NCI-H510A treated with DMSO at 0.1 percent for 48 hours (cell line): ENCODE measurements at places on chromosomes 4 and X.

DNA sequence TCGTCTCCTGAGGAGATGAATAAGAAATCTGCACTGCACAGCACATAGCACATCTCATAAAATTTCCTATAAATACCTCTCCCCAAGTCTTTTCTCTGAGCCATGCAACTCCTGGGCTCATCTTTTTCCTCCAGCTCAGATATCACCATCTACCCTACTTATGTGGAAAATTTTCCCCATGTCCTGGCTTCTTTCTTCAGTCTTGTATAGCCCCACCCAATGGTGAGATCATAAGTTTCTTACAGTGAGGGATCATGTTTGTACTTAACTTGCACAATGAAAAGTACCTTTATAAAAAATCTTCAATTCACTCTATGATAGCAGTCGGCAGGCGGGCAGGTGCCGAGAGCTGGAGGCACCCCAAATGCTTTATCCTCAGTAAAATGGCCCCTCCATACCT is 198.6 kb upstream of the S100G start:
- no peak for DNase-seq

DNA sequence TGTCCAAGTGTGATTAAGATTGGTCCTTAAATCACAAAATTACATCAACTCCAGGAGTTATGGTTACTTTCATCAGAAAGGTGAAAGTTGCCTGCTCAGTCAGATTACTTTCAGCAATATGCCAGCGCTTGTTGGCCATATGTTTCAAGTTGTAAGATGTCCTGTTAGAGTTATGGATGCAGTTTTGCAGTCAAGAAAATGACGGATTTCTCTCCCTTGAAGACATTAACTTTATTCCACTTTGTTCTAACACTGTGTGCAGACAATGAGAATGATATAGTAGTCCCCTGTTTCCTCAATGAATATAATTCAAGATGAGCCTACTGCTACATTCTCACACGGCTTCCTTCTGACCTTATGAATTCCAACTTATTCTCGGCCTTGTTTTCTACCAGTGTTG is 295.0 kb upstream of the ADGRL3 start:
- DNase-seq = no peak

DNA sequence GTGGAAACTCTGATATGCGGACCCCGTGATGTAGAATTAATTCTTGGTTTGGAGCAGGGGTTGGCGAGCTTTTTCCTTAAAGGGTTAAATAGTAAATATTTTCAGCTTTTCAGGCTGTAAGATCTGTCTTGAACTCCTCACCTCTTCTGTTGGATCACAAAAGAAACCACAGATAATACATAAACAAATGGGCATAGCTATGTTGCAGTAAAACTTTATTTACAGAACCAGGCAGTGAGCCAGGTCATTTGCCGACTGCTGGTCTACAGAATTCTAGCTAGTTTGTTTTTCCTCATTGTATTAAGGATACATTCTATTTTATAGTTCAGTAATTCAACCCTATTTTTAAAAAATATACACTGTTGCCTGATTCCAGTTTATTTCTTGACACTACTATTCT is 116.6 kb downstream of the PAPSS1 start:
- DNase-seq = no peak

GRCh38 chr4:10743357-10743756 is 58.8 kb upstream of the CLNK start:
- no peak for DNase-seq

DNA sequence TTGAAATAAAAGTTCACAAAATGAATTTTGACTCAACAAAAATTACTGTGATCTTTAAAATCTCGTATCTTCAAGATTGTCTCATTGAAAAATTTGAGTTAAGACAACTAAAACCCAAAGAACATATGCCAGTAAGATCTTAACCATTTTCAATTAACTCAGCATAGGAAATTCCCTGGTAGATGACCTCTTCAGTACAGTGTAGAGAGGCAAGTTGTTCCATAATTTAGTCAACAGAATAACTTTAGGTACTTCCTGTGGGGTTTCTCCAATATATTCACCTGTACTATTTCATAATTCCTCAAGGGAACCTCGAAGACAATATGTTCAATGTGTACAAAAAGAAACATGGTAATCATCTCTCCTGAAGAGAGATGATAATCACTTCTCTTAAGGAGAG is 145.3 kb downstream of the COL25A1 start:
- DNase-seq = no peak

GRCh38 chr4:170770664-170771063 is 680.9 kb upstream of the AADAT start:
- no peak for DNase-seq

DNA sequence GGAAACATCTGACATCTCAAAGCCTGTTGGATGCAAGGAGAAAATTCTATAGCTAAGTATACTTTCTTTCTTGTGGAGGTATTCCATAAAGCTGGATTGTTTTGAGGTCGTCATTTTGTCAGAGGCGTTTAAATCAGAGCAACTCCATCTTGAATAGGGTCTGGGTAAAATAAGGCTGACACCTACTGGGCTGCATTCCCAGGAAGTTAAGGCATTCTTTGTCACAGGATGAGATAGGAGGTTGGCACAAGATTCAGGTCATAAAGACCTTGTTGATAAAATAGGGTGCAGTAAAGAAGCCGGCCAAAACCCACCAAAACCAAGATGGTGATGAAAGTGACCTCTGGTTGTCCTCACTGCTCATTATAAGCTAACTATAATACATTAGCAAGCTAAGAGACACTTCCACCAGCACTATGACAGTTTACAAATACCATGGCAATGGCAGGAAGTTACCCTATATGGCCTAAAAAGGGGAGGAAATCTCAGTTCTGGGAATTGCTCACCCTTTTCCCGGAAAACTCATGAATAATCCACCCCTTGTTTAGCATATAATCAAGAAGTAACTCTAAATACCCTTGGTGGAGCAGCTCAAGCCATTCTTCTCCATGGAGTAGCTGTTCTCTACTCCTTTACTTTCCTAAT is 11.9 kb downstream of the HSD17B13 start:
- no peak for DNase-seq

GRCh38 chr4:15420642-15421041 is 7.2 kb upstream of the C1QTNF7 start:
- DNase-seq = no peak

DNA sequence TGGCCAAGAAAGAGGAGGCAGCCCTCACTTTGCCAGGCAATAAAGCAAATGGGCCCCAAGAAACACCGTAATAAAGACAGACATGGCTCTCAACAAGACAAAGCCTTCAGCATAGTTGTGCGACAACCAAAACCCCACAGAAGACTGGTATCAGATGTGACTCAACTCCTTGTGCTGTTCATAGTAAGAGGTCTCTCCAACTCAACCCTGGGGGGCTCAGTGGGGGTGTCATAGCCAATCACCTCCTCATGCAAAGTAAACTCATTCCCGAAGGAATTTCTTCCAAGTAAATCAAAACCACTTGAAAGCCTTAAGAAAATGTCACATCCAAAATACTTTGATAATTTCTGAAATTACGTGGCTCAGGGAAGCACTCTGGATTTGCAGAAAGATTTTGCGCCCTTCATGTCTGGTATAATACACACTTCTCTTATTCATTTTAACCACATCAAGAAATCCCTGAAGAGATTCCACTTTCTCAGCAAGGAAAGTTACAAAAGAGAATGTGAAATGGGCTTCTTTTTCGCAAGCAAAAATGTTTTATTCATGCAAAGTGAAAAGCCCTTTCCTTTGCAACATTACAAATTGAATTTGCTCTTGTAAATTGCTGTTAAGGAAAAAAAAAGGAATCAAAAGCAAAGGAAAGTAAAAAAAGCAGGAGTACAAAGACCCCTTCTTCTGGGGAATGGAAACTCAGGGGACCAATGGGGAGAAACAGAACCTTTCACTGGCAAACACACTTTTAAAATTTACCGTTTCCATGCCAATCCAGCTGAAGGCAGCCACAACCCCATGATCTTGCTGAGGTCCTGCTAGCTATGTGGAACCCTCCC is 137.4 kb downstream of the NSUN7 start:
- DNase-seq = no peak

DNA sequence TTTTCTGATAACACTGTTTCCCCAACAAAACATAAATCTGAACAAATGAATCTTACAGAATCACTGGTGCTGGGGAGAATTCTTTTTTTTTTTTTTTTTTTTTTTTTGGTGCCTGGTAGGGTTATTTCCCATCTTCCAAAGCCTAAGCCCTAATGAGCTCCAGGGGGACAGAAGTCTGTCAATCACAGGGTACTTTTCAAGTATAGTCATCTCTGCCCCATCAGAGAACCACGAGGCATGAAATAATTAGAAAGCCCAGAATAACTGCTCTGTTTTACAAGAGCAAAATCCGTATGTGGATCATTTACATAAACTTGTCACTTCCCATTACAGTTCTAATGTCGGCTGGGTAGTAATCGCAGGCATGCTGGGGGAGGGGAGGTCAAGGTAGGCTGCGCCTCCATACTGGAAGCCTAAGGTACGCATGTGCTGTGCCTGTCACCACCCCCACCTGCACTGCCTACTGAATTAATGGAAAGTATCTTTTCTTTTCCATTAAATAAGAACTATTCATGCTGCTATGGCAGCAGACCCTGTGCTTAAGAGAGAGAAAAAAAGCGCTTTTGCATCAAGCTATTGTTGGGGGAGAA is 164.7 kb upstream of the LEF1 start:
- DNase-seq = no peak

GRCh38 chrX:723781-724180 is 93.2 kb downstream of the SHOX start:
- no peak for DNase-seq

- no peak for DNase-seq
Measured at GRCh38 chr4:140856621-140857062, 100.5 kb upstream of the TBC1D9 start.

DNA sequence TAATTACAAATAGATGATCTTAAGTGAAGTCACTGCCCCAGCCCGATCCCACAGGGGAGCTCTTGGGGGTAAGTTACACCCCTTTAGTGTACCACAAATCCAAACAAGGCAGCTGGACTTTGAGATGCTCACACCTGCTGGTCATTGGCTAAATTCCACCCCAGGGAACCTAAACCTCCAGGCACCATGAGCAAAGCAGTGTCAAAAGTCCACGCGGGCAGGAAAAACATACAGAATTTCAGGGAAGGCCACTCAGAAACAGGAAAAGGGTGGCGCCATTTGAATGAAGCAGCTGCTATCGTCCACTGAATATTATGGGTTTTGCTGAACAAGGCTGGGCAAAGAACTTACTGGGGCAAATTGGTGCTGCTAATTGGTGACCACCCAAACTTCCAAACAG is 30.9 kb downstream of the SUPT20HL1 start:
- no peak for DNase-seq

- peak; percentile 88 for DNase-seq
Measured at GRCh38 chrX:16882702-16883486, 12.7 kb upstream of the RBBP7 start.

- DNase-seq = no peak
Measured at GRCh38 chr4:96355414-96355813, 515.5 kb downstream of the PDHA2 start.

DNA sequence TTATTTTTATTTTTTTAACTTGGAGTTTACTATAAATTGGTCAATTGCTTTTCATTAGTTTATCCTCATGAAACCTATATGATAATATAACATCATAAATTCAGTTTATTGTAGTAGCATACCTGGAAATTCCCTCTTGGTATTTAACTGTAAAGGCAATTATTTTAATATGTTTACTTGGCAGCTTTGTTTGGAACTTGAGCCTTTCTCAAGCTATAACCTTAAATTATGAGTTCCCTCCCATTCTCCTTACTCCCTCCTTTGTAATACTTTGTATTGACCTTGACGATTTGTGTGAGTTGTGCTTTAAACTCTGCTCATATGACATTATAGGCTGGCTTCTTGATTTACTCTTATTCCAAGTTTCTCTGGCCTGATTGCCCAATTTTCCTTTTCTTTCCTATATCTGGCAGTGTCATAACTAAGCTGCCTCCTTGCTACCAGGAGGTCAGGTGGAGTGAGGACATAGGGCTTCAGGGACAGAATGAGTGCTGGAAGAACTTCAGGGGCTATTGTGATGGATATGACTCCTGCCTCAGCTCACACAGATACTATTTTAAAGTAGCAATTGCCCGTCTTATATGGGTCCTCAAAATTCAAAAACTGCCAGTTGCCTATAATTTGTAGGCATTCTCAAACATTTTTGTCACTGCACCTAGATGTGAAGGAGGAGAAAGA is 77.7 kb downstream of the RAP1GDS1 start:
- DNase-seq = no peak

DNA sequence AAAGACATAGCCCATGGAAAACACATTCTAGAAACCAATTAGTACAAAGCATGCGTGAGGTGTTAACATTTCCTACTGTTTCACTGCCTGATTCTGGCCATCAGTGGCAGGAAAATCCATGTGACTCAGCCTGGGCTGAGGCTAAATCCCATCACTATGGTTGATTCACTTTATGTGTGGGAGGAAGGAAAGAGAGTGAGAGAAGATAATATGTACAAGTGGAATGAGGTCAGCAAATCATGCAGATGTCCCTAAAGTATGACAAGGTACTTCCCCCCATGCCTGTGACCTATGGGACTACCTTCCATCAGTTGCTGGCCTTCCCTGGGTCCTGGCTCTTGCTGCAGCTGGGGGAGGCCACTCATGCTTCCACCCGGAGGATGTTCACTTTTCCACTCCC is 64.2 kb upstream of the MAP3K15 start:
- DNase-seq = no peak

DNA sequence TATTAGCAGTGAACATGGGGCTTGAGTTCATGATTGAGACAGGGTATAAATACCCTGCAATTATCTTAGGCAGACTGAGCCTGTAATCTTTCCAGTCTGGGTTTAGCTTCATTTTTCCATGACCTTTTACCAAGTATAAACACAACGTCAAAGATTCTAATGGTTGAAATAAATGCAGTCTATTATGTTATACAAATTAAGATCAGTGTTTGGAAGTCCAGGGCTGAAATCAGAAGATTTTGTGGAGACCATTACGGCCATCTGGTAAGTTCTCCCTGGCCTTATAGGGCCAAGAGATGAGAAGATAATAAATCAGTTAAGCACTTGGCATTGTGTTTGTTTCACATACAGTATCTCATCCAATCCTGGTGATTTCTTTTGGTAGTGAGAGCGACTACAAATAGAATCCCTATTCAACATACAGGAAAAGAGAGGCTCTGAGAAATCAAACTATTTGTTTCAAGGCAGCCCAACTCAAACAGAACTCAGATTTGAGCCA is 425.8 kb downstream of the PACRGL start:
- DNase-seq = no peak

DNA sequence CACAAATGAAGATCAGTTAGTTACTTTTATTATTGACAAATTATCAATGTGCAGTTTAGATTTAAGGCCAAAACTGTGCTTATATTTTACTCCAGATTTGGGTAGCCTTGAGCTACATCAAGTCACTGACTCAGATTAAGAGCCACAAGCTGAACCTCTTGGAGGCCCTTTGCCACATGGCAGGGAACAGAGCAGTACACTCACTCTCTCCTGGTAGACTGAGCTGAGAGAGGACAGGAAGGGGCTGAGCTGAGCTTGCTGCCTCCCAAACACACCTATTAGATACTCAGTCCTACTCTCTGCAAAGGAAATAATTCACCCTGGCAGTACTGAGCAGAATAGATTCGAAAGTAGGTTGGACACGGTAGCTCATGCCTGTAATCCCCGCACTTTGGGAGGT is 7.8 kb downstream of the STAP1 start:
- no peak for DNase-seq
